ENCODE measurements at places on chromosomes 2 and 18.

GRCh38 chr2:173884025-173884802 is 81.0 kb downstream of the SP3 start:
- DNase-seq: peak; percentile 34

GRCh38 chr2:80269806-80270205 is 34.7 kb downstream of the LRRTM1 start:
- peak; percentile 31 for DNase-seq

- DNase-seq: no peak
Measured at GRCh38 chr18:45571714-45572113, 43.6 kb upstream of the SLC14A2 start.

- DNase-seq: no peak
Measured at GRCh38 chr2:36579297-36579664, 18.7 kb downstream of the FEZ2 start.

DNA sequence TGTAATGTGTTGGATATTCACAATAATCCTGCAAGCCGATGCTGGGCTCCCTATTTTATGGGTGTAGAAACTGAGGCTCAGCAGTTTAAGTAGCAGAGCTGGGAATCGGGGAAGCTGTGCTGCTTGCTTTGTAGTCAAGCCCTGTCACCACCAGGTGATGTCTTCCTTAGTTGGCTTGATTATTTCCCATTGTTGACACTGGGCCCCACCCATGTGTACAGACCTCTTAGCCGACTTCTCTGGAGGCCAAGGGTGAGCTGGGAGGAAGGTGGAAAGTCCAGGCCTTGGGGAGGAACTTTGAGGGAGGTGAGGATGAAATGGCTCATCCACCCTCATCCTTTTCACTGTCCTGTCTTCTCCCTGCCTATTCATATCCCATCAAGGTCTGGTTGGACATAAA is 60.0 kb downstream of the CAPN13 start:
- peak; percentile 77 for DNase-seq

DNA sequence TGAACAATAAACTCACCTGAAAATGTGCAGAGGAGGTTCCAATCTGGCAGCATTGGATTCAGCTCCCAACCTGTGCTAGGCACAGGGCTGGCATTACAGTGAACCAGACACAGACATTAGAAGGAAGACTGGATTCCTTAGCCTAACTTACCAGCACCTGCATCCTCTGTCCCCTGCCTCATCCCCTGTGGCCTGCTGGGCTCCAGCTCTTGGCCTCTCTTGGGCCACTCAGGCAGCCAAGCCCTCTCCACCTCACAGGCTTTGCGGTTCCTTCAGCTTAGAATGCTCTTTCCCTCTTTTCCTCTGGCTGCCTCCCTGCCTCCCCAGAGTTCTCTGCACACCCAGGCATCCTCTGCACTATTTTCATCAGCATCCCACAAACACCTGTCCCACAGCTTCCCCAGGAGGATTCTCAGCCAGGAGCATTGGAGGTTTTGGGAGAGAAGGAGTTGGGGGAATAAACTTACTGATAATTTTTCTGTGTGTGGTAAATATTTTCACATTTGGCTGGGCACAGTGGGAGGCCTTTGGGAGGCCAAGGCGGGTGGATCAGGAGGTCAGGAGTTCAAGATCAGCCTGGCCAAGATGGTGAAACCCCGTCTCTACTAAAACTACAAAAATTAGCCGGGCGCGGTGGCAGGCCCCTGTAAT is 132.0 kb downstream of the INHBB start:
- no peak for DNase-seq

DNA sequence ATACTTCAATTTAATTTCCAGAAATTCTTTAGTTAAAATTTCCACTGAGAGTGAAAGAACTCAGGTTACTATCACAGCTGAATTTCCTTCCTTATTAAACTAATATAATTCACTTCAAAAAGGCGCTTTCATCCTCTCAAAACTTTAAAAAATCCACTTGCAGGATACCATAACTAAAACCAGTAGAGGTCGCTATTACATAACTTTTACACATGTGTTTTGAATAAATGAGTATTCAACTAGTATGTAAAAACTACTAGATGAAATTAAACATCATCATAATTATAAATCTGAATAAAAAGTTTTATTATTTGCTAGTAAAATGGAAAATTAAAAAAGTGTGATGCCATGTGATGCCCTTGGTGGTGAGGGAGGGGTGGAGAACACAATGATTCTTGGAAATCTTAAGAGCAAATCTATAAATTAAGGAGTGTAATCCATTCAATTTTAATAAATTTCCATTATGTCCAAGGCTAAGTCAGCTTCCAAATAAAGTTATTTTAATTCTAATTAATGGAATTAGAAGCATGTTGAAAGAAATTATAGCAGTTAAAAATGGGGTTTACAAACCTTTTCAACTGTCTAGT is 61.4 kb downstream of the SOS1 start:
- DNase-seq: no peak

DNA sequence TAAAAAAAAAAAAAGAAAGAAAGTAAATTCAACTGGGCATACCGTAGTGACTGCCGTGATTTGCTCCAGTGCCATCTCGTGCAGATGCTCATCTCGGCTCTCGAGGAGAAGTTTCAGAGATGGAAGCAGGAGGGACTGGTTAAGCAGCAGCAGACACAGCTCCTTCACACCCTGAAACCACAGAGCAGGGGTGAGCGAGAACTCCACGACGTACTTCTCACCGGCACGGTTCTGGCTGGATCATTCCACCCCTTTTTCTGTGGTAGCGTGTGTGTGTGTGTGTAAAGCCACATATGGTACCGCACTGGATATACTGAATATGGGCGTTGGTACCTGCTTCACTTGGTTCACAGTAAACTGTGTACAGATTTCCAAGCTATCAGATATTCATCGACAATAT is 382.2 kb downstream of the NBAS start:
- no peak for DNase-seq

GRCh38 chr2:168244318-168244717 is 3.1 kb downstream of the STK39 start:
- DNase-seq: peak; percentile 68

DNA sequence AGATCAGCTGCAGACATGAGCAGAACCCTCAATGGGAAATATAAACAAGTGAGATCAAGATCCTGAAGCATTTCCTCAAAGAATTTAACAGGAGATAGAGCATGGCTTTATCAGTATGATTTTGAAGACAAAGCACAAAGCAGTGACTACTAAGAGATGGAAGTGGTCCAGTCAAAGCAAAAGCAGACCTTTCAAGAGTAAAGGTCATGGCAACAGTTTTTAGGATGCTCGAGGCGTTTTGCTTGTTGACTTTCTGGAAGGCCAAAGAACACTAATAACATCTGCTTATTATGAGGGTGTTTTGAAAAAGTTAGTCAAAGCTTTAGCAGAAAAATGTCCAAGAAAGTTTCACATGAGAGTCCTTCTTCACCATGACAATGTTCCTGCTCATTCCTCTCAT is 128.5 kb downstream of the KCNE4 start:
- no peak for DNase-seq

DNA sequence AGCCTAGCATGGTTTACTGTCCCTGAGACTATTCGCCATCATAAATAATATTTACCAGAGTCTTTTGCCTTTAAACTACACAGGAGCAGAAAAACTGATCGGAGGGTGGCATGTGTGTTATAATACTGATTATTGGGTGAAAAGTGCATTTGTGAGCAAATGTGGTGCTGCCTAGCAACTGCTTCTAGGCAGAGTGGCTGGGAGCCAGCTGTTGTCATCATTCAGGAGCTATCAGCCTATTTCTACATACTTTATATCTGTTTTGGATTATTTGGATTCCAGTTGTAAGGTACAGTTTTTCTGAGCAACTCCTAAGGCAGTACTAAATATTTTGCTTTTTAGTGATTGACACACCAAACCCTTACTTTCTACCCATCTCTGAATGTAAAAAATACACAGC is 75.0 kb upstream of the MSTN start:
- no peak for DNase-seq

- no peak for DNase-seq
Measured at GRCh38 chr18:42228581-42228980, 273.5 kb downstream of the PIK3C3 start.

DNA sequence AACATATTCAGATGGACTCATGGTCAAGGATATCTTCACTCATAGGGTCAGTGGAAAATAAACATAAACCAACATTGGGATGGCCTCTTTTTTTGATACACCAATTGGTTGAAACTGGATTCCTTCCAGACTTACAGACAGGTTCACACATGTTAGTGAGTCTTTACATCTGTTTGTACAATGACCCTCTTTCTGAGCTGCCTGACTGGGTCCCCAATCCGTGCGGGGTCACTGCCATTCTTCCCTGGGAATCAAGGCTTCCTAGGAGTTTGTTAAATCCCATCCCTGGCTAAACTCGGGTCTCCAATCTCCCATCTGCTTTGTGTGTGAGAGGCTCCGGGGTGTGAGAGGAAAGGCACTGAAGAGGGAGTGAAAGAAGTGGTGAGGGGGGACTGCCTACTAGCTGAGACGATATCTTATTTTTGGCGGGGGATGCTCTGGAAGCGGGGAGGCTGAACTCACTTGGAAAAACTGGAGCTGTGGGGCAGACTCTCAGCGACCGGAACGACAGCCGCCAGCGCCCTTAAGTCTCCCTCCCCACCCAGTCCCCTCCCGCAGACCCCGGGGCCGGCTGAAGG is 487 bp downstream of the STARD6 start:
- DNase-seq: peak; percentile 18

DNA sequence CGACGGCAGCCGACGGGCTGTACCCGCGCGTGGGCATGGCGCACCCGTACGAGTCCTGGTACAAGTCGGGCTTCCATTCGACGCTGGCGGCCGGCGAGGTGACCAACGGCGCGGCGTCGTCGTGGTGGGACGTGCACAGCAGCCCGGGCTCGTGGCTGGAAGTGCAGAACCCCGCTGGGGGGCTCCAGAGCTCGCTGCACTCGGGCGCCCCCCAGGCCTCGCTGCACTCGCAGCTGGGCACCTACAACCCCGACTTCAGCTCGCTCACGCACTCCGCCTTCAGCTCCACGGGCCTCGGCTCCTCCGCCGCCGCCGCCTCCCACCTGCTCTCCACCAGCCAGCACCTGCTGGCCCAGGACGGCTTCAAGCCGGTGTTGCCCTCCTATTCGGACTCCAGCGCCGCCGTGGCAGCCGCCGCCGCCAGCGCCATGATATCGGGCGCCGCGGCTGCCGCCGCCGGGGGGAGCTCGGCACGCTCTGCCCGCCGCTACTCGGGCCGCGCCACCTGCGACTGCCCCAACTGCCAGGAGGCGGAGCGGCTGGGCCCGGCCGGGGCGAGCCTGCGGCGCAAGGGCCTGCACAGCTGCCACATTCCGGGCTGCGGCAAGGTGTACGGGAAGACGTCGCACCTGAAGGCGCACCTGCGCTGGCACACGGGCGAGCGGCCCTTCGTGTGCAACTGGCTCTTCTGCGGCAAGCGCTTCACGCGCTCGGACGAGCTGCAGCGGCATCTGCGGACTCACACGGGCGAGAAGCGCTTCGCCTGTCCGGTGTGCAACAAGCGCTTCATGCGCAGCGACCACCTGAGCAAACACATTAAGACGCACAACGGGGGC is 2.0 kb downstream of the SP9 start:
- DNase-seq: peak; percentile 60

DNA sequence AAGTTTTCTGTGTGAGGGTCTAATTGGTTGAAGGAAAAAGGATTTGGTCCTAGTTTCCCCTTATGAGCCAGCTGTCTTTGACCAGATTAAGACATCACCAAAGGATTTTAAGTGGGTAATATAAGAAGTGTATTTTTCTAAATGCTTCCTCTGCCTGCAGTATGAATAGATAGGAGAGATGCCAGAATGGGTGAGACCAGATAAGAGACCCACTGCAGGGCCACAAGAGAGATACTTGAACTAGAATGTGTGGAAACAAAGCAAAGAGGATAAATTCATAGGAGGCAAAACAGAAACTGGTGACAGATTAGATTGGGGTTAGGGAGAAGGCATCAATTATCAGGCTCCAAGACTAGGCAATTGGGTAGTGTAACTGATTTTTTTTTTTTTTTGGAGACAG is 1.1 kb upstream of the HDHD2 start:
- DNase-seq: no peak

- no peak for DNase-seq
Measured at GRCh38 chr2:68487773-68488355, 20.5 kb downstream of the APLF start.
